ENCODE measurements at places on chromosomes 12 and 14. TPM values are rescaled to one million over a fixed set of nuclear protein-coding genes. Genes with fewer than 3 reads are reported as not detected.

The SIRT4 gene
- polyA plus RNA-seq = 1.2 TPM

The GZMH gene
- 0.55 TPM for polyA plus RNA-seq

The PRKAB1 gene
- 40.9 TPM for polyA plus RNA-seq

The HEBP1 gene
- 26.3 TPM for polyA plus RNA-seq

DNA sequence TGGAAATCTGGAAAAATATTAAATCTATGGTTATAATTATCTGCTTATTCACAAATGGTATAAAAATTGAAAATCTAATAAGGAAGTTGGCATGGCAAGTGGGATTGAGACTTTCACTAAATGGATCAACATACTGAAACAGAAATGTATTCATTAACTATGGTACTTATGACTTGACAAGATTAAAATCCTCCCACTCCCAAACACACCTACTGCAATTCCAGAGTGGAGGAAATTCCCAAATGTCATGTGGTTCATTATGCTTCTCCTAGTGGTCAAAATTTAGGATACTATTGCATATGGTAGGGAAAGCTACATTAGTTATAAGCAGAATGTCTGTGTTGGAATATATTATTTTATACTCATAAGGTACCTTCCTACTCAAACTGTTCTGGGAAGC lies 265.3 kb upstream of the PRICKLE1 start:
- DNase-seq = no peak

The HCAR2 gene
- not detected for polyA plus RNA-seq
